NCI-H187 treated with DMSO at 0.1 percent for 48 hours (cell line): ENCODE measurements at places on chromosomes 1 and 21.

DNA sequence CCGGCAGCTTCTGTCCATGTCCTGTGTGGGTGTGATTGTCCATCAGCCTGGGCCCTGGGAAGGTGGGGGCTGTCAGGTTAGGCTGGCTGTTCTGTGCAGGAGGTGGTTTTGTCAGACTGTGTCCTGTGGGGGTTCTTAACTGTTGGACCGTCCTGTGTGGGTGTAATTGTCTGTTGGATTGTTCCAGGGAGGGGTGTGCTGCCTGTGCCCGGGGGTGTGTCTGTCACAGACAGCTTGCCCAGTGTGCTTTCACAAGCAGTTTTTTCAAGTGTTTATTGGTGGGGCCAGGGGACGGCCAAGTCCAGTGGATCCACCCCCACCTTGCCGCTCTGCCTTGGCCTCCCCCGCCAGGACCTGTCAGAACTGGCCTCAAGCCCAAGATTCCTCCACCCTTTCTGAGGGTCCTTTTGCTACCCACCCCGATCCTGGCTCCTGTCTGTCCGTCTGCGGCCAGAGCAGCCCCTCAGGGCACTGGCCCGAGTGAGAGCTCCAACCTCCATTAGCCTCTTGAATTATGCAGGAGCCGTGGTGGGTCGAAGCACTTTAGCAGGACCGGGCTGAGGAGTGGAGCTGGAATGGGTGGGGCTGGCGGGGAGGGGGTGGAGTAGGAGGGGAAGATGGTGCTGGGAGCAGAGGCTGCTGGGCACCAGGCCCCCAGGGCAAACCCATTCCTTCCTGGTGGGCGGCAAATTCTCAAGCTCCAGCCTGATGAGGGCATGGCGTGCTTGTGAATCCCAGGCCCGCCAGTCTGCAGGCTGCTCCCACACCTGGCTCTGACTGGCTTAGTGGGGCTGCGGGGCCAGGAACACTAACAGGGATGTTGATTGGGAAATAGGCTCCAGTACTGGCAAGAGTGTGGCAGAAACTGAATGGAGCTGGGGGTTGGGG, 47.2 kb downstream of the PTPRF start:
- no peak for DNase-seq

GRCh38 chr1:201760516-201760915, 68.4 kb upstream of the IPO9 start:
- DNase-seq = no peak

- DNase-seq = no peak
These were observed 48.6 kb downstream of the ITPKB start for GRCh38 chr1:226690460-226690982.

DNA sequence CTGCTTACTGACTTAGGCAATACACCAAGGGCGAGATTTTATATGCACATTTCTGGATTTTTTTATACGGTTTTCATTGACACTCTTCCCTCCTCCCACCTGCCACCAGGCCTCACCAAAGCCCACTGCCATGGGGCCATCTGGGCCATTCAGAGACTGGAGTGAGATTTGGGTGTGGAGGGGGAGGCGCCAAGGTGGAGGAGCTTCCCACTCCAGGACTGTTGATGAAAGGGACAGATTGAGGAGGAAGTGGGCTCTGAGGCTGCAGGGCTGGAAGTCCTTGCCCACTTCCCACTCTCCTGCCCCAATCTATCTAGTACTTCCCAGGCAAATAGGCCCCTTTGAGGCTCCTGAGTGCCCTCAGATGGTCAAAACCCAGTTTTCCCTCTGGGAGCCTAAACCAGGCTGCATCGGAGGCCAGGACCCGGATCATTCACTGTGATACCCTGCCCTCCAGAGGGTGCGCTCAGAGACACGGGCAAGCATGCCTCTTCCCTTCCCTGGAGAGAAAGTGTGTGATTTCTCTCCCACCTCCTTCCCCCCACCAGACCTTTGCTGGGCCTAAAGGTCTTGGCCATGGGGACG, 57.9 kb downstream of the LACTBL1 start:
- DNase-seq = no peak

DNA sequence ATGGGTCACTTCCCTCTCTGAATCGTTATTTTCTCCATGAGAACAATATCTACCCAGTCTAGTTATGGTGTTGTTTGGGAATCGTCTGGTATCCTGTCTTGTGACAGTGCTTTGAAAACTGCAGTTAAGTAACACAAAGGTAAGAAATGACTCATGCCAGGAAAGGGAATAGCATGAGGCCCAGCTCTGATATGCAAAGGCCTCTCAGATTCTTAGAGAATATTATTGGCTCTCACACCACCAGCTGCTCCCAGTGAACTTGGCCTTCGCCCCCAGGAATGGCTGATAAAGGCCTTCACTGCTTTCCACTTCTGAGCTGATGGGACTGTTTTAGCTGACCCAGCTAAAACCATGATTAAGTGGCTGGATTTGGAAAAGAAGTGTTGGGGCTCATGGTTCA, 27.1 kb downstream of the NEK2 start:
- DNase-seq = no peak

DNA sequence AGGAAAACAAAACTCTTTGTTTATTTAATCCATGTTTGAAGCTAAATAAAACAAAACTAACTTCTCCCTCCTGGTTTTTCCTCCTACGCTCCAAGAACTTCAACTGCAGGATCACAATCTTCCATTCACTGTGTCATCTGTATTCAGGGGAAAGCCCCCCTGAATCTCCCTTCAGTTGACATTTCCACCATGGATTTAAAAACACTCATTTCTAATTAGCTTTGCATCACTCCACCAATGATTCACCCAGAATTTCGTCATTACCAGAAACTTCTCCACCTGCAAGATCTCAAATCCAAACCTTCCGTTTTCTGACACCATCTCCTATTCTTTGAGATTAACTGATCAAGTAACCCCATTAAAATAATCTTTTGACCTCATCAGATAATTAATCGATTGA, 10.9 kb upstream of the RGS5 start:
- no peak for DNase-seq

GRCh38 chr1:33725037-33725436, 138.8 kb upstream of the HMGB4 start:
- no peak for DNase-seq

DNA sequence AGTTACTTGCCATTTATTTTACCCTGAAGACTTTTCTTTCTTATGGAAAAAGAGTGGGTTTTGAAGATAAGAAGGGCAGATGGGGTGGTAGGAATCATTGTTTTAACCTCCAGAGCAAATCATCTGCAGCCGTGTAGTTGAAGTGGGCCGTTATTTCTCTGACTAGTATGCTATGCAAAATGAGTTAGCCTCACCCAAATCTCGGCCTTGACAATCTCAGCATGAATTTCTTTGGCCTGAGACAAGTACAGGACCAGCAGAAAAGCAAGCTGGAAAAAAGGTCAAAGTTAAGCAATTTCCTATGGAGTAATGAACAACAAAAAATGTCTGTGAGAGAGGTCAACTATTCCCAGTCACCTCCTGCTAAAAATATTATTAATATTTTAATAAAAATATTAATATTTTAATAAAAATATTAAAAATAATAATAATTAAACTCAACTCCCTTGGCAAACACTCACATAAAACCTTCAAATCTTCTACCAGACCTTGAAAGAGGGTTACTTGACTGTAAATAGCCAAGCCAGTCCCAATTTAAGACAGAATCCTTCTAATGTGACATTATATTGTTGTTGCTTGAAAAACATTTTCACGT, 6.8 kb upstream of the TEKT2 start:
- no peak for DNase-seq

DNA sequence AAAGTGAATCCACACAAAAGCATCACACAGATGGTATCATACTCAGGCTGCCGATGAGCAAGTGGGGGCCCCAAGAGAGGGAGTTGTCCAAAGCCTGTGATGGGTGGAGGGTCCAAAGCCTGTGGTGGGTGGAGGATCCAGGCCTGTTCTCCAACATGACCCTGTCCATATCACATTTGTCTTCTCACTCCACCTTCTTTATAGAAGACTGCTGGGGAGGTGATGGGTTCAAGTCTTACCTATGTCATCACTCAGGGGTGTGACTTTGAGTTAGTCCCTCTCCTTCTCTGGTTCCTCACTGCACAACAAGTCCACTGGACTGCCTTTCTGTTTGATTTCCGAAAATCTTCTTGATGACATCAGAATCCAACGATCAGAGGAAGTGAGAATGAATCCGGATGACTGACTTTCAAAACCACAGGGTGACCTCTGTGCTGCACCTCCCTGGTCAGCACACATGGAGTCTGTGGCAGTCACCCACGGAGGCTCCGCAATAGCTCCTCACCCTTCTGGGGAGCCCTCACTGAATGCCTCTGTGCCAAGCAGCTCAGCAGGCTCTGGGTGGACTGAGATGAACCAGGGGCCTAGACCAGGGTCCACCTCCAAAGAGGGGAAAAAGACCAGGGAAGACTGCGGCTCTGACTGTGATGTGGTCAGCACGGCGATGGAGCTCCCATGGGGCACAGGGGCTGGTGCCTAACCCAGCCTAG, 166.8 kb downstream of the HIVEP3 start:
- DNase-seq = no peak

- DNase-seq = no peak
These were observed 74.9 kb downstream of the SLC66A1 start for GRCh38 chr1:19387045-19387467.

GRCh38 chr1:2046174-2046917, 3.9 kb upstream of the PRKCZ start:
- DNase-seq = no peak

DNA sequence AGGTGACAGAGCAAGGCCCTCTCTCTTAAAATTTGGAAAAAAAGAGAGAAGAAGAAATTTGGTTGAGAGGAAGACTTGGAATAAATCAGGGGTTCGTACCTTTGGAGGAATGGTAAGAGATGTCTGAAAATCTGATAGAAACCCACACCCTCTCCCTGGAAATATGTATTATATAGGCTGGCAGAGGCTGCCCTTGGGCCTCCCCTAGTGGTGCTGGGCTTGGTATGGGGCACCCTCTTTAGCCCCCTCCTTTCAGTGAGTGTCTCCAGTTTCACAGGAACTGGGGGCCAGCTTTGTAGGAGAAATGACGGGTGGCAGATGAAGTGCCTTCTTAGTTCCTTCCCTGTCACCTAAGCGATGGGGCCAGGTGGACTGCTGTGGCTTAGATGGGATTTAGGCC, 82.9 kb upstream of the SLC2A1 start:
- no peak for DNase-seq

GRCh38 chr1:61152469-61153105, 70.2 kb downstream of the NFIA start:
- no peak for DNase-seq

DNA sequence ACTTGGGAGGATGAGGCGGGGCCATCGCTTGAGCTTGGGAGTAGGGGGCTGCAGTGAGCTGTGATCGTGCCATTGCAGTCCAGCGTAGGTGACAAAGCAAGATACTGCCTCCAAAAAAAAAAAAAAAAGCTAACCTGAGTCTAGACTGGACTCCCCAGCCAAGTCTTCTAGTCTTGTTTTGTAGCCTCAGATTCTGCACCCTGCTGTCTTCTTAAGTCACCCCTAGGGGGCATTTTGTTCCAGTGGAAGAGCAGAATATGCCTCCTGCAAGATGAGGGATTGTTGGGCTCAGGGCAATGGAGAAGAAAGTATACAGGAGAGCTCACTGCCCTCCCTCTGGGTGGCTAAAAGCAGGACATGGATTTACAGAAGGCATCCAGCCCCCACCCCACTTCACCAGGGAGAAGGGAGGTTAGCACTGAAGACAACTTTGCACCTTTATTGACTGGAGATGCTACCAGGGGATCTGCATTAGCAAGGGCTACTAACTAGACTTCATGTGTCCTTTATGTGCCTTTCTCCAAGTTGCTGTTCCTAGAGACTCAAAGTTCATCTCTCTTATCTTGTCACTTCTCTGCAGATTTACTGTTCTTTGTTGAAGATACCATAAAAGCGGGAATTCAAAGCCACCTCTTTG, 15.3 kb upstream of the RNF187 start:
- DNase-seq = no peak

GRCh38 chr1:28104866-28105467, 16.6 kb upstream of the EYA3 start:
- DNase-seq = peak; percentile 50

GRCh38 chr1:113519556-113519955, 129.2 kb downstream of the MAGI3 start:
- no peak for DNase-seq

DNA sequence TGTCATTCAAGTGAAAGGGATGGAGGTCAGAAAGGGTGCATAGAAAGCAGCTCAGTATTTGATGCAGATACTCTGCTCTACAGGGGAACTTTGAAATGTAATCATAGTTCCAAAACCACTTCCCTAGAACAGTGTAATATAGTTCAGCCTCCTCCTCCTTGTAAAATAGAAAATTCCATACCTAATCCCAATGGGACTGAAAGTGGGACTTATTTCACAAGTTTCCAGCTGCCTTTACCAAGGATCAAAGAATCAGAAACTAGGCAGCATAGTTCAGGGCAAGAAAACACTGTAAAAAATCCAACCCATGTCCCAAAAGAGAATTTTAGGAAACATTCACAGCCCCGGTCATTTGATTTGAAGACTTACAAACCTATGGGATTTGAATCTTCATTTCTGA, 8.1 kb upstream of the TMCO2 start:
- DNase-seq = no peak

DNA sequence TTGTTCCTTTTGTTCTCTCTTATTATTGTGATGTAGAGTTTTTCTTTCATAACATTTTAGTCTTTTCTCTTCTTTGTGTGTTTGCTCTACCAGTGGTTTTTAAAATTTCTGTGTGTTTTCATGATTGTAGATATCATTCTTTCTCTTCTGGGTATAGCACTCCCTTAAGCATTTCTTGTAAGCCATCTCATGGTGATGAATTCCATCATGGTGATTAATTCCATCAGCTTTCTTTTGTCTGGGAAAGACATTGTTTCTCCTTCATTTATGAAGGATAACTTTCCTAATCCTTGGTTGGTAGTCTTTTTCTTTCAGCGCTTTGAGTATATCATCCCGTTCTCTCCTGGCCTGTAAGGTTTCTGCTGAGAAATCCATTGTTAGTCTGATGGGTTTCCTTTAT, 22.7 kb downstream of the CD55 start:
- DNase-seq = no peak

DNA sequence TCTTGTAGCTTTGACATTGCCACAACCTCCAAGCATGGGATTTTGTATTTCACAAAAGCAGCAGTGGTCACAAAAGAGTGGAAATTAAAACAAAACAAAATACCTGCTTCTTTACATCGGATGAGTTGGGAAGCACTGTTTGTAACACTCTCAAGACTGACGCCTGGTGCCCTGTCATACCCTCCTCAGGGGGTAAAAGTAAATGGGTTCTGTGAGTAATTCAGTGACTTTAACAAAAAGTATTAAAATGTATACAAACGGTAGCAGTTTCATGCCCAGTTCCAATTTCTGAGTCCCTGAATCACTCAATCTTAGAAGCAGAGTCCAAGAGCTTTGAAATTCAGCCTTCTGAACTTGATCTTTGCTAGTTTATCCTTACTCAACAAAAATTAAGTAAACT, 152.5 kb downstream of the TIAM1 start:
- no peak for DNase-seq
